Activated CD4-positive, CD25-positive, alpha-beta regulatory T cell (primary cell): ENCODE measurements at places on chromosomes 5 and 9.

GRCh38 chr9:14314929-14315874 lies 1.3 kb upstream of the NFIB start:
- DNase-seq, result no peak

DNA sequence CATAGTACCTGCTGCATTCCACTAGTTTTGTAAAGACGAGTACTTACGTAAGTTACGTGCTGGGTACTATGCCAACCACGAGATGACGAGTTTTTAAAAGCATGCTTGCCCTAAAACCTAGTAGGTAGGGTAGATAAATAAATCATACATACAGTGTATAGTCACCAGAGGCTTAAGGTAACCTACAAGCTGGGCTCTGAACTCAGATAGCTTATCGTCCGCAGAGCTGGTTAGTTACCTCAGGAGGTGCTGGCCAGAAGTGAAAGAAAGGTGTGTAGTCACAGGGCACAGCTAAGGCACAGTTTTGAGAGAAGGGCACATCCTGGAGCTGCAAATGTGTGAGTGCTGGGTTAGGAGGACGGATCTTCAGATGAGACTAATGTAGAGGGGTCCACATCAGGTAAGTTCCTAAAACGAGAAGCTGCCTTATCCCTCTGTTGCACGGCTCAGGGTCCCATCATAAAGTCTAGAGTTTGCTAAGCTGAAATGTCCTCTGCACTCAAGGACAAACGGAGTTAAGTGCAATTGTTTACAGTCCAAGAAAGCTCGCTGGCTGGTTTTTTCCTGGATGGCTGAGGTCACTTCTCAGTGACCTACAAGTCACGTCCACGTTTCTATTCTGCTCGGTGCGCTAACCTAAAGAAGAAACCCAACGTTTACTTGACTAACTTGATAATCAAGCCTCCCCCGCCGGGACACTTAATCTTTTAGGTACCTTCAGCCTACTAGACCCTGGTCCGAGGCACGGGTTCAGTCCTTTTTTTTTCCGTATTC lies 1.1 kb upstream of the SNX24 start:
- no peak for DNase-seq

DNA sequence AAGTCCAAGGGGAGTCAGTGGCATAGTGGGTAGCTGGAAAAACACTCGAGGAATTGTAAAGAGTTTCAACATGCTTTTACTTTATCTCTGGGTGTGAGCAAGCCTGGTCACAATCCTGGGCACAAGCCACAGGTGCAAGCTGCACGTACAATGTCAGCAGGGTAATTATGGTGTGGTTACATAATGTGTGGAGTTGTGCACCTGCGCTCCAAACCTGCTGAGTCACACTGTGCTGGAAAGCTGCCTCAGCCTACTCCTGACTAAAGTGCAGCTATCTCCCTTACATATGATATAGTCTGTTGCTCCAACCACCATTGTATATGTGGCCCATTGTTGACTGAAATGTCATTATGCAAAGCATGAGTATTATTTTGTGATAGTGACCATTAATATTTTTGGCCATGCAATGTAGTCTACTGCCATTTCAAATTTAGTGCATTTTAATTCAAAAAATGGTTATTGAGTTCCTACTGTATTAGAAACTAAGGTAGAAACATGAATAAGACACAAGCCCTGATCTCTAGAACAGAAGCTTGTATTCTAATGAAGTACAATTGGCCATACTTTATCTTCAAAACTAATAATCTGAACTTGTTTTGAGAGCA lies 160.9 kb upstream of the SLC30A5 start:
- DNase-seq, result no peak

GRCh38 chr9:121059998-121060636 lies 10.0 kb upstream of the C5 start:
- DNase-seq, result no peak
